ENCODE measurements at places on chromosomes 1 and 21.

DNA sequence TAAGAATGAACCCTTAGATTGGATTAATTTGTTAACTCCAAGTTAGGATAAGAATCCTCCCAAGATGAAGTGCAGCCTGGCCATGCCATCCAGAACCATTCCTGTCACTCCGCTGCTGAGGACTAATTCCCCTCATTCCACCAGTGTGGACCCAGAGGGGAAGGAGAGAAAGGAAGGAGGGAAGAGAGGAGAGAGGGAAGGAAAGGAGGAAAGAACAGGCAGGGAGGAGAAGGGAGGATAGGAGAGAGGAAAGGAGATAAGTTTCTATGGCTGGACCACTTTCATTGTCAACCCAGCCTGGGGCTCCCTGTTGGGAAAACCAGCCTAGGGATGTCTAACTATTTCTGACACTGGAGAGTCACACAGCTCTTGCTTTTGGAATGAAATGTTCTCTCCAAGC lies 4.7 kb downstream of the MRAP start:
- no peak for DNase-seq

GRCh38 chr1:212647004-212647403 lies 38.4 kb downstream of the ATF3 start:
- DNase-seq, result no peak

GRCh38 chr1:206496131-206496793 lies 11.1 kb upstream of the RASSF5 start:
- DNase-seq, result no peak

DNA sequence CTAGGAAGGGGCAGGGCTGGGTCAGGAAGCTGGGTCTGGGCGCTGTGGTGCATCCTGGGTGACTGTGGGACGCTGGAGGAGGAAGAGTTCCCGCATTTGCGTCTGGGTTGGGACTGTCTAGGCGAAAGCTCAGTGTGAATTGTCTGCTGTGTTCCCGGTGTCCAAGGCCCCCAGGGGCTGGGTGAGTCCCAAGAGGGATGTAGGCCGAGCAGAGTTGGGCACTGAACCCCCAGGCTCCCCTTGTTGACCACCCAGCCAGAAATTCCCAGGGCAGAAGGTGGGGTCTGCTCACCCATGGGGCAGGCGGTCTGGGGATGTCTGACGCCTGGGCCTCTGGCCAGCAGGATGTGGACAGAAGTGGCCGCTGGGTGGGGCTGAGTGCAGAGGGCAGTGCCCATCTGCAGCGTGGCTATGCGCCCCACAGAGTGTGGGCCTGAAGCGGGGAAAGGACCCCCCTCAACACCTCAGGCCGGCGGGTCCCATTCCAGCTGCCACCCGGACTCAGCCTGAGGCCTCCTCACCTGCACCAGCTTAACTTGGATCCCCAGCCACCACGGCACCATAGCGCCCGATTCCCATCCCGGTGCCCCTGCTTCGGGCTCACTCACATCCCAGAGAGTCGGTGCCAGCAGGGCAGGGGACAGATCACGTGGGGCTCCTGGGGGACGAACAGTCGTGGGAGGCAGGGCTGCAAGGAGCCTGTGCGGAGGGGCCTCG lies 37.0 kb upstream of the POFUT2 start:
- no peak for DNase-seq

DNA sequence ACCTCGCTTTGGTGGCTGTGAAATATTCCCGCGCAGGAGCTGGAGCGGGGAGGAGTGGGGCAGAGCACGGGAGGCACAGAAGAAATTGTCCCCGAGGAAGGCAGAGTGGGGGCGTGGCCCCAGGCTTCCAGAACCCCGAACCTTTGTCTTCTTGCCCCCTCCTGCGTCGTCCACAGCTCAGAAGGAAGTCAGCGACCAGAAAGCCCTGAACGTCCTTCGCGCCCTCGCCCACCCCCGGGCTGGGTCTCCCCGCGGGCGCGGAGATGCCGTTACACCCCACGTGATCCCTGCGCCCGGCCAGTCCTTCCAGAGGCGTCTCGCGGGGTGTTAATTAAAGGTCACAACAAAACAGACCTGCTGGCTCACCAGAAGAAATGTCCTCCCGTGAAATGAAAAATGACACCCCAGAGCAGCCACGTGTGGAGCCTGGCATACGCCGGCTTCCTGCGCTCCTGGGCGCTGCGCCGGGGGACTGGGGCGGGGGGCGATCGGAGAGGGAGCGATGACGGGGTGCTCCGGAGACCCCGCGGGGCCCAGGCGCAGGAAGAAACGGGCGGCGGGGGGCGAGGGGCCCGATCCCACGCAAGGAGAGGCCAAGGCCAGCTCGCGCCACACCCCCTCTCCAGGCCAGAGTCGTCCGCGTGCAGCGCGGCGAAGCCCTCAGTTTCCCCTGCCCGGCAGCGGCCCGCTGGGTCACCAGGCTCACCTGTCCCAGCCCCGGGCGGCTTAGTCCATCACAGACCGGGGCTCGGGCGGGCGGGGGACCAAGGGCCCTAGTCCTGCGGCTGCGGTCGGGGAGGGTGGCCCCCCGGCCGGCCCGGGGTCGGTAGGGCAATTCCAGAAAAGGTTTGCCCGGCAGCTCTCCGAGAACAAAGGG lies 995 bp upstream of the KIF26B start:
- DNase-seq, result no peak

- DNase-seq, result no peak
These were observed 28.6 kb downstream of the LGR6 start for GRCh38 chr1:202221911-202222909.

DNA sequence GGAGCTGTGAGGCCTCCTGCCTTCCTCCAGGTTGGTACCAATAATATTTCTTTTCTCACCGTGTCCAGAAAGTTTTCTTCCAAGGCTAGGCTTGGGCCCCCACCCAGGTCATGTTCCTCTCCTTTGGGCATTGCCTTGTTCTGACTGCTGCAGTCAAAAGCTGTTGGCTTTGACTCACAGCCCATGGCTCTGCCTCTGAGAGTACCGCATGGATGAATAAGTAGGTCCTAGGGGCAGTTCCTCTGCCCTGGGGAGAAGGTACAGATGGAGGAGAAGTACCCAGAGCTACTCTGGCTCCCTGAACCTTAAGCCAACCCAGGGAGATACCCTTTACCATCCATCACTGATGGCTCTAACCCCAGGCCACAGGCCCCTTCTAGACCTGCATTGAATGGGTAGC lies 115.0 kb downstream of the NAV1 start:
- DNase-seq, result no peak
